Common myeloid progenitor, CD34-positive (primary cell): ENCODE measurements at places on chromosomes 13 and 19.

- no peak for DNase-seq
Measured at GRCh38 chr13:109789262-109789661, 2.9 kb upstream of the IRS2 start.

GRCh38 chr13:43792076-43792881 lies 5.5 kb upstream of the ENOX1 start:
- DNase-seq: no peak

DNA sequence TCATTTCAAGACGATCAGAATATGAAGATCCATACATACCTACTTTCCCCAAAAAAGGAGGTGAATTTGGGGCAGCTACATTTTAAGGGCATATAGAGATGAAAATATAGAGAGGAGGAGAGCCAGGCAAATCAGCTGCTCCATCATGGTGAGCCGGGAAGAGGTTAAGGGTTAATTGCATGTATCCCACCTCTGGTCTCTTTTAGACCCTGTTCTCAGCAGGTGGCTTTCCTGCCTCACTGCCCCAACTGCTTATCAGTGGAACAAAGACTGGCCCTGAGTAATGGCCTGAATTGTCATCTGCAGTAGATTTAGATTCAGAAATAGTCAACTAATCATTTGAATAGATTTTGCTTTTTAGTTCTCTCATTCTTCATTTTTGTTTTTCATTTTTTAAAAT lies 206.6 kb downstream of the SPRY2 start:
- DNase-seq: no peak

DNA sequence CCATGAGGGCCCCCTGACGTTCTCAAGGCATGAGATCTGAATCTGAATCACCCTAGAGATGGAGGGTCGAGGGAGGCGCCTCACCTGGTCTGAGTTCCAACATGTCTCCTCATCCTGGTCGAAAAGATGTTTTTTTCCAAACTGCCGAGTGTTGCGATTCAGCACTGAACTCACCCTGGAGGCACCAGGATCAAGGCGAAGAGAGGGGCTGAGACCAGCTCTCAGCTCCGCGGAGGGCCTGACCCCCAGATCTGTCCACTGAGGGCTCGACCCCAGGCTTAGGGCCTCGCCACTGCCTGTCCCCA lies 555 bp downstream of the NR2C2AP start:
- no peak for DNase-seq

DNA sequence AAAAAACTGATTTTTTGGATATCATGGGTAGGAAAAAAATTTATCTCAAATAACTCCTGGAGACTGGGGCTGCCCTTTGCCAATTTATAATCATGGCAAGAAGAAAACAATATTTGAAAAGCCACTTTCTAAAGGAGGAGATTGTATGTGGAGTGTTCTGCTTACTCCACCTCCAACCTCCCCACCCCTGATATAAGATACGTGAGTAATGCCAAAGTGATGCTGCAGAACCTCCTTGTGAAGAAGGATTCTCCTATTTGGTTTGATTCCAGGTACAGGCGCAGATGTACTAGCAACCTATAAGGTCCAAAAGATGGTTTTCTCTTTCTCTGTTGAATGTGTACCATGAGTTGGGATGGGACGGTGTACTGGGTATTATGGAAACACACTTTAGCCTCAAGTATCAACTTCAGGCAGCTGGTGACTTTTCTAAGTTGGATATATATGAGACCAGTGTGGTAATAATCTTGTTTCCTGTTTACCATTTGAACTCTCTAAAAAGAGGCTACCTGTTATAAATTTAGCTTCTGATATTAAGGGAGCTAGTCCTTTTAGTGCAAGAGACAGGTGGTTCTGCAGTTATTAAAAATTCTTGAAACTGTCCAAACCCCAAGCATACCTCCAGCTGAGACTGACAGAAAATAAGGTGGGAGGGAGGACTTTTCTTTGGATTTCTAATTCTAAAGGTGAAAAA lies 724.0 kb upstream of the MIR17HG start:
- no peak for DNase-seq

GRCh38 chr13:101522607-101523006 lies 70.1 kb downstream of the ITGBL1 start:
- DNase-seq: no peak

DNA sequence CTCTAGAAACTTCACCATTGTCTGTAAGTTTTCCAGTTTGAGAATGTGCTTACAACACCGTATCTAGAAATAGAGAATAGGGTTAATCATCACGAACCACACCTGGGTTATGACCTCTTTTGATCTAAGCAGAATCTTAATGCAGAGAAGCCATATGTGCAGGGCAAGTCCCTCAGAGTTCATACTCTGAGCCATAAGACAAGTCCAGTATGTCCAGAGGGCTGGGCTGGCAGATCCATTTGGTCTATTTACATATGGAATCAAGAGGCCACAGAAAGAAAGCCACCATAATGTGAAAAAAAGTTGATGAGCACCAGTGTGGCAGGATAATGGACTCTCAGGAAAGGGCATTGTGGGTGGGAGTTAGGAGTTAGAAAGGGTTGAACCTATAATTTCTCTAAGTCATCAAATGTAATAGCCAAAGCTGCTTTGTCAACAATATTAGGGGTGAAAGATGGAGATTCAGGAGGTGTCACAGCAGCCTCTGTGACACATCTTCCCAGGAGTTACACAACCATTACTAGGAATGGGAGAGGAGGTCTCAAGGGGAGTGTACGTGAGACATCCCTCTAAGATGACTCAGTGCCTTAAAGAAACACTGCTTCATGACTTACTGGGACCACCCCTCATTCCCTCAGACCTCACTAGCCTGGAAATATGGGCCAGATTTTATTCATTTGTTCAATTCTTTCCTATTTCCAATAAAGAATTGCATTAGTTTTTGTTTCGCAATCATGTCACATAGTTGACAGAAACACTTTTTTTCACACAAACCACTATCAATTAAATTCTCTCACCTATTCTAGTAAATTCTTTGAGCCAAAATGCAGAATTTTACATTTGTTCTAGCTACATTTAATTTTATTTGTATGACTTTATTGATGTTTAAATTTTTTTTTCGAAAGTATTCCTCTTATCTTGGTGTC lies 30.4 kb upstream of the OLFM4 start:
- DNase-seq: no peak

GRCh38 chr13:40178130-40178529 lies 488.3 kb downstream of the FOXO1 start:
- DNase-seq: no peak

DNA sequence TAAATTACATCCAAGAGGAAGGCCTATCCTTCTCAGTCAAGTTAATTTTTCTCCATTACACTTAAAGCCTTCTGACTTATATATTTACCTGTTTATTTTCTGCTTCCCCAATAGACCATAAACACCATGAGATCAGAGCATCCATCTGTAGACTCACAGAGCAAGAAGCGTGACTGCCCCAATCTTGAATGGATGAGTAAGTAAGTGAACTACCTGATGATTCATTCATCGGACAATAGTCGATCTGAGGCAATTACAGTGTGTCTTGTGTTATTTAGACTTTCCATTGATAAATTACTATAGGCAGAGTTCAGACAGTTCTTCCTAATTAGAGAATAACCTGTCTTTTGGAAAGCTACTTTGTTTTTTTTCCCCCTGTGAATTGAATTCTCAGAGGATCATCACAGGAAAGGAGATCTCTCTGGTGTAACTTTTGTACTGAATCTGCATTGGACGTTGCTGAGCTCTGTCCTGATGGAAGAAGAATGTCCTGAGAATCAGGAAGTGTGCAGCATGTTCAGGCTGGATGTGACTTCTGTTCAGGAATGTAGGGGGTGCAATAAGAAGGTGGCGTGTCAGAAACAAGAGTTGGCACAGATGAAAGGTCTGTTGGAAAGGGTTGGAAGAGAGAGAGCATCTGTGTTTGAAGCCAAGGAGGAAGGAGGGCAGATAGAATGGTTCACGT lies 367.0 kb downstream of the NALCN start:
- DNase-seq: no peak

GRCh38 chr13:48775285-48775684 lies 121.6 kb downstream of the CYSLTR2 start:
- no peak for DNase-seq

- no peak for DNase-seq
Measured at GRCh38 chr13:27463500-27463899, 13.1 kb upstream of the MTIF3 start.

- no peak for DNase-seq
Measured at GRCh38 chr19:19659646-19660245, 3.7 kb downstream of the ATP13A1 start.

- no peak for DNase-seq
Measured at GRCh38 chr13:52394586-52394985, 11.4 kb downstream of the THSD1 start.

- no peak for DNase-seq
Measured at GRCh38 chr19:42113641-42114348, 18.5 kb downstream of the POU2F2 start.

- no peak for DNase-seq
Measured at GRCh38 chr19:42032431-42032830, 37.6 kb downstream of the GRIK5 start.

GRCh38 chr19:45451131-45451849 lies 16.5 kb upstream of the FOSB start:
- DNase-seq: no peak

GRCh38 chr13:80515296-80515695 lies 174.4 kb upstream of the SPRY2 start:
- no peak for DNase-seq

DNA sequence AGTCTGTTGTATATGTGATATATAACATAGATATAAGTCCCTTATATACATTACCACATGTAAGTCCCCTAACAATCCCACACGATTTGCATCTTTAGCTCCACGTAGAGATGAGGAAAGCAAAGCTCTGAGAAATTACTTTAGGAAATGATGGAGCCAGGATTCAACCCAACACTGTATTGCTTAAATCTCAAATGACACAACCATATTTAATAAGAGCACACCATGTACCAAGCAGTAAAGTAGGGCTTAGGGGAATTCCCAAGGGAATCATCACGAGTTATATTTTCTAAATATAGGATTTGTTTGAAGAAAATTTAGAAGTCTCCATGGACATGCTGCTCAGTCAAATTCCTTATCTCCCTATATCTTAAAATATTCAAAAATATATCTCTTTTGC lies 61.3 kb upstream of the POMP start:
- DNase-seq: no peak

DNA sequence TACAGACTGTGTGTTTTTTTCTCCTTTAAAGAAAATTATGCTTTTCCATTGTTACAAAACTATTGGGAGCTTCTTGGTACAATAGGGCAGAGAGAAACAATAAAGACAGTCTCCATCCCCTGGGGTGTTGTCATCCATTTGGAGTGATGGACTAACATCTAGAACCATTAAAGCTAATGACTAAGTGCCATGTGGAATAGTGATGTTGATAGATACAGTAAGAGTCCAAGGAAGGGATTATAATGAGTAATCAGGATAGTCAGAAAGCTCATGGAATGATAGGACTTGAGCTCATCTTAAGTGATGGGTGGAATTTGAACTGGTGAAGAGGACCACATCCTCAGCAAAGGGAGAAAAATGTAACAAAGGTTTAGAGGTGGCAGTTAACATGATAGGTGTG lies 24.1 kb upstream of the FRY start:
- DNase-seq: no peak

GRCh38 chr13:79034341-79034740 lies 371.7 kb downstream of the RBM26 start:
- DNase-seq: no peak

DNA sequence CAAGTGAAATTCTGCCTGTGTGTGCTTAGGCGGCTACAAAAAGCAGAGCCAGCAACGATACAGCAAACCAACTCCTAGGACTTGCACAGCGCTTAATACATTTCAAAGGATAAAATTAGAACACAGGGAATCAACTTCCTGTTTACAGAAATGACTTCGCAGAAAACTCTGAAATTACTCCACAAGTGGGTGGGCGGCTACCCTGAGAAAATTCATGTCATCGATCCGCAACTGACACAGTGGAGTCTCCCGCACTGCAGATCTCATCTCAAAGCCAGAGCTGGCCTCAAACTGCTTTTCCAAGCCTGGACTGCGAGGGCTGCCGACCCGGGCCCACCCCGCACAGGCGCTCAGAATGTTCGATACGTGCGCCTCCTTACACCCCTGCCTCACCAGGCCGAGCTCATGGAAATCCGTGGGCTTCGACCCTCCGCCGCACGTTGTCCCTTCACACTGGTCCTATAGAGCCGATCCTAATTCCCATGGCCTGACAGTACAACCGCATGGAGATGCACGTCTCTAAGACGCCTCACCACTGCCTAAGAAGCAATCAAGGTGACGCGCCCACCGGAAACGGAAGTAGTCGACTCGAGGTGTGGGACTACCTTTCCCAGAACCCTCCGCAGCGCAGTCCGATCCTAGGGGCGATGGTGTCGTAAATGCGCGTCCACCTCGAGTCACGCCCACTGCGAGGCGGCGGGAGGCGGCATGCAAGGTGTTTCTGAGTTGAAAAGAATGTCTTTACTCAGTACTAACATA lies at the start of gene ZNF229:
ZNF229 (minus strand) TSS at position 557 of the 759 bp plus-strand sequence. CDS start 5,625 bp downstream, outside the sequence.
- DNase-seq: peak; percentile 97

DNA sequence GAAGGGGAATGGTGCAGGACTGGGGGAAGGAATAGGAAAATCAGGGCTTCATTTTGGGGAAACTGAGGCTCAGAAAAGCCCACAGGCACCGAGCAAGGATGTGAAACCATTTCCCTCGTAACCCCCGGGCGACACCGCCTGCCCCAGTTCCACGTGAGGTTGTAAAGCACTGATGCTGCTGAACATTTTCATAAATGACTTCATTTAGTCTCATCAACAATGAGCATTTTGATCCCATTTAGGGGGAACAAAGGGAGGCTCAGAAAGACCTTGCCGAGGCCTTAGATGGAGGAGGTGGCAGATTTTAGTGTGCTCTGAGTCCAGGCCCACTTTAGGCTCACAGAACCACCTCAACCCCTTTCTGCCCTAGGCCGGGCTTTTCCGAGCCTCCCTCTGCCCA lies 20.5 kb upstream of the FBXO27 start:
- DNase-seq: no peak

DNA sequence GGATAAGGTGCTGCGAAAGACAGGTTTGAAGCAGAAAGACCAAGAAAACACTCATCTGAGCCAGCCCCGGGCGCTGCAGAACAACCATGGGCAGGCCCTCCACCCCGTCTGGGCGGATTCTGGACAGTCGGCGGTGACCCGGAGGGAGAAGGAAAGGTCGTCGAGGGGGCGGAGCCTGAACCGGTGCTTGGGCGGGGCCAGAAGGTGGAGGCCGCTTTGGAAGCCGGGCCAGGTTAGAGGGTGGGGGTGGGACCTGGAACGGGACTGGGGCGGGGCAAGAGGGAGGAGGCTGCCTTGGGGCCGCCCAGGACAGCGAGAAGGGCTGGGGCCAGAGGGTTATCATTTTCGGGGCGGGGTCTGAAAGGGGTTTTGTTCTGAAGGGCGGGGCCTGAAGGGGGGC lies 5.0 kb upstream of the ZNF765 start:
- no peak for DNase-seq
